Right lobe of liver (tissue), 6 donors: ENCODE measurements at places on chromosomes 3 and 15.

- no peaks in the 10 kb centered on the region for H3K27me3 ChIP-seq
- H3K27ac ChIP-seq, result peak overlapping the region; percentile 29
- peaks cover 28% of the 10 kb centered on the region for H3K4me1 ChIP-seq
- H3K36me3 ChIP-seq, result no peaks in the 10 kb centered on the region
Measured at GRCh38 chr3:188400494-188401243, 246.7 kb downstream of the LPP start.

- no peaks in the 10 kb centered on the region for H3K4me1 ChIP-seq
- H3K27ac ChIP-seq, result no peak overlapping the region
- H3K36me3 ChIP-seq, result no peaks in the 10 kb centered on the region
- H3K4me3 ChIP-seq, result no peak overlapping the region
- H3K27me3 ChIP-seq, result no peaks in the 10 kb centered on the region
- DNase-seq, result no peak
Measured at GRCh38 chr3:59481776-59482400, 432.1 kb upstream of the CFAP20DC start.

DNA sequence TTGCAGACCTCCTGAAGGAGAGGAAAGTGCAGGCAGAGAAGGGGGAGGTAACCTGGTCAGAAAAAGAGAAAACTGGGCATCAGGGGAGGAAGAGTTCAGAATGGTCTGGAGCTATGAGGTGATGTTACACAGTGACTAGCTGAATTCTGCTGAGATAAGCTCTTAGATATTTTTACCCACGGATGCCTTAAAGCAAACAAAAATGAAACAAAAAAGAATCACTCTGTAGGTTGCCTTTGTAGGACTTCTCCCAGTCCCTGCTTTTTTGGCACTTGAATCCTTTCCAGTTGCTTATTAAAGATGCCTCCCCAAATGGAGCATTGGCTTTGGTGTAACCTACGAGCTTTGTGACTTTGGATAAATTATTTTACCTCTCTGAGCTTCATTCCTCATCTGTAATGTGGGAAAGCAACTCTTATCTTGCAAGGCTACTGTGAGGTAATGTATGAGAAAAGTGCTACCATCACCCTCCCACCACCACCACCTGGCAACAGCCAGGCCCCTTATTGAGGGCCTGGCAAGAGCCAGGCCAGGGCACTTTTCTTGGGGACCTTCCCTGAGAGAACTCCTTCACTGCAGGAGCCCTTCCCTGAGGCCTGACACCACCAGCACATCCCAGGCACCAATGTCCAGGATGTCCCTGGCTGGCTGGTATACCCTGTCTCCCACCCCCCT is 2.7 kb downstream of the CCR1 start:
- H3K4me3 ChIP-seq, result no peak overlapping the region
- H3K36me3 ChIP-seq, result no peaks in the 10 kb centered on the region
- H3K4me1 ChIP-seq, result no peaks in the 10 kb centered on the region
- no peak for DNase-seq
- H3K27ac ChIP-seq, result no peak overlapping the region

DNA sequence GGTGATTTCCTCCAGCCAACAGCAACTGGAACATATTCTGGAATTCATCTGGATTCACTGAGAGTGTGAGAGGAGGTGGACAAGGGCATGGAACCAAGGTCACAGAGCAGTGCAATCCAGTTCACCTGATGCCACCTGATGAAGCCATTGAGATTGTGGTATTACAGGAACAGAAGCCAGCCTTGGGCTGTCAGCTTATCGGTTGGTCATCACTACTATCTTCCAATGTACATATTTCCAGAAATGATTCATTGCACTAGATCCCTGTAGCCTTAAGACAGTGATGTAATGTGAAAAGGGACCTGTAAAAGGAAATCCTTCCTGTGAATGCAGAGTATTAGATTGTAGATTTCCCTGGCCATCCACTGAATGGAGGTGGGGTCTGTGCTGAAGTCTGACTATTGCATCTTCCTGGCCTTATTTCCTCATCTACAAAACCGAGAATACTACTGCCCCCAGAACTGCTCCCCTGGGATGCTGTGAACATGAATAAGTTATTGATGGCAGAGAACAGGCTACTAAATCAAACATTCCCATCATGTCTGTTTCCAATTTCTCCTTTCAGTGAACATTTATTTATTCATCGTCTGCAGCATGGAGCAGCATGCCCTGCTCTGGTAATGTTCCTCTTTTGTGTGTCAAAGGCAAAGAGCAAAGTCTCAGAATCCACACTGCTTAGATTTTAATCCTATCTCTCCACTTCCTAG is 47.4 kb upstream of the TPM1 start:
- no peaks in the 10 kb centered on the region for H3K27me3 ChIP-seq
- no peaks in the 10 kb centered on the region for H3K36me3 ChIP-seq
- no peak overlapping the region for H3K4me3 ChIP-seq
- DNase-seq, result no peak
- H3K27ac ChIP-seq, result no peak overlapping the region
- H3K4me1 ChIP-seq, result no peaks in the 10 kb centered on the region

GRCh38 chr3:70736009-70736408 is 423.6 kb upstream of the MDFIC2 start:
- no peak for DNase-seq
- no peaks in the 10 kb centered on the region for H3K36me3 ChIP-seq
- H3K4me3 ChIP-seq, result no peak overlapping the region
- no peaks in the 10 kb centered on the region for H3K4me1 ChIP-seq

DNA sequence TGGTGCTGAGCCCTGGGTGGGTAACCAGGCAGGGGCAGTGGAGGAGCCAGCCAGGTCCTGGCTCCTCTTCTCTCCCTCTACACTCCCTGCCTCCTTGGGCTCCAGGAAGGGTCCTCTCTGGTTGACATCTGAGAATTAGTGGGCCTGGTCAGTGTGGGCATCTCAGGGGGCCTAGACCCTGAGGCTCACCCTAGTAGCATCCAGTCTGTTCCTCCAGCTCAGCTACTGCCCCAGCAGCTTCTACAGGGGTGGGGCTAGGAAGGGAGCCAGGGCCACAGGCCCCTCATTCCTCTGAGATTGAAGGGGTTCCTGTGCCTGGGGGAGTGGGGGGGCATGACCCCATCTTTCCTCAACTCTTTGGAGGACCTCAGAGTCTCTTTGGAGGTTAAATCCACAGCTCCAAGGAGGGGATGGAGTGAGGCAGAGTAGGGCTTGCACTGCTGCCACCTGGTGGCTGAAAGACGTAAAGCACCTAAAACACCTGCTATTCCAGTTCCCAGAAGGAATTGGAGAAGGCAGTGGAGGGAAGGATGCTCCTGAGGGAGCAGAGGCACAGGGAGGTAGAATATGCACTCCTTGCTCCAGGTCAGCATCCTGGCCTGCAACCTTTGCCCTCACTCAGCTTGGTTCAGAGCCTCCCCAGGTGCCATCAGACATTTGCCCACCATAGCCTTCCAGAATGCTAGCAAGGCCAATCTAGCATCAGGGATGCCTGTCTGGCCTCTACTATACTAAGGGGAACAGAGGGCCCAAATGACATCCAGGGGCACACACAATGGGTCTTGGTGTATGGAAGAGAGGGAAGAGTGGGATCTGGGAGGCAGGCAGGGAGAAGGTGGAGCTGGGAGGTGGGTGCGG is 25.1 kb downstream of the C3orf18 start:
- no peak overlapping the region for H3K4me3 ChIP-seq
- H3K36me3 ChIP-seq, result no peaks in the 10 kb centered on the region
- no peak overlapping the region for H3K27ac ChIP-seq
- DNase-seq, result peak; percentile 52
- H3K4me1 ChIP-seq, result no peaks in the 10 kb centered on the region

DNA sequence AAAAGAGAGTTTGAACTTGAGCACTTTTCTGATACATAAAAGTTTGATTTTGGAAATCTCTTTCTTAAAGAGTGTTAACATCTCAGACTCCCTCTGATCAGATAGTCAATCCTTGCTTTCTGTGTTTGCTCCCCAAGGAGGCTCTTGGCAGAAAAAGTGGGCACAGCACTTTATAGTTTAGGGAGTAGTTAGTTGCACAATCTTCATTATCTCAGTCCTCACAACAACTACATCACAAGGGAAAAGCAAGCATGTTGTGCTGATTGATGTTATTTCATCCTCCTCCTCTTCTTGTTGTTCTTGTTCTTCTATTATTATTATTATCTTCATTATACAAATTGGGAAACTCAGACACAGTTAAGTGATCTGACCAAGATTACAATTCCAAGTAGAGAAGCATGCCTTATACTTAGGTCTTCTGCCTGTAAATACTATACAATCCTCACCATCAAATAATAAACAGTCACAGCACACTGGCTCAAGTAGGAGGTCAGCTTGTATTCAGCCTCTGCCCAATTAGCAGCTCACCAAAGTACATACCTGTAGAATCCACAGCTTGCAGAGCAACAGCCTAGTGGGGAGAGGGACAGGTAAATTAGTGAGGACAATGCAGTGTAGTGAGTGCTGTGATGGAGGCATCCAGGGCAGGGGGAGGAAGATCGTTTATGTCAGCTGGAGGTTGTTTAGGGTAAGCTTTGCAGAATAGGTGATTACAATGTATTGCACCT is 304.1 kb upstream of the MME start:
- no peaks in the 10 kb centered on the region for H3K27me3 ChIP-seq
- H3K4me1 ChIP-seq, result no peaks in the 10 kb centered on the region
- no peak overlapping the region for H3K4me3 ChIP-seq

DNA sequence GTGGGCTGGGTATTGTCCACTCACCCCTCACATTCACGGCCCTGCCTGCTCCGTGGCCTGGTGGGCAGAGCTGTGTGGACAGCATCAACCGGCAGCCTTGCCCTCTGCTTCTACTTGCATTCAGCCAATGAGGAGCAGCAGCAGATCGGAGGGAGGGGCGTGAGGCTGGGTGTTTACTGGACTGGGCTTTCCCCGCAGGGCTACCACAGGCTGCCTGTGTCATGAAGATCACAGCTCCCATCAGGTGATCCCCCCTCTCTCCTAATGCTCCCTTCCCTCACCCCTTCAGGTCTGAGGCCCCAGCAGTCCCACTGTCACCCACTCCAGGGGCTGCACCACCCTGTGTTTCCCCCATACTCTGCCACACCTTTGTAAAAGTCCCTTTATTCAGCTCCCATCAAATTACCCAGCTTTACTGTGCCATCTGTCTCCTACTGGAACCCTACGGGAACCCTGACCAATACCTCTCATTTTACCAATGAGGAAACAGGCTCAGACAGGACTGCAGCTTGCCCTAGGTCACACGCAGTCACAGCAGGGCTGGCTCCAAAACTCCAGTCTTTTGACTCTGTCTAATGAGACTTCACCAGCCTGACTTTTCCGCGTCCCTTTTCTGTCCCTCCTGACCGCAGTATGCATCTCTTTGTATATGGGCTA is 81.1 kb downstream of the MEGF11 start:
- H3K4me3 ChIP-seq, result no peak overlapping the region
- H3K36me3 ChIP-seq, result no peaks in the 10 kb centered on the region
- H3K4me1 ChIP-seq, result no peaks in the 10 kb centered on the region
- H3K27me3 ChIP-seq, result no peaks in the 10 kb centered on the region
- no peak overlapping the region for H3K27ac ChIP-seq
- no peak for DNase-seq

- H3K4me3 ChIP-seq, result no peak overlapping the region
- H3K27me3 ChIP-seq, result no peaks in the 10 kb centered on the region
- no peaks in the 10 kb centered on the region for H3K4me1 ChIP-seq
- no peaks in the 10 kb centered on the region for H3K36me3 ChIP-seq
Measured at GRCh38 chr3:135891121-135891520, 74.4 kb upstream of the PPP2R3A start.

DNA sequence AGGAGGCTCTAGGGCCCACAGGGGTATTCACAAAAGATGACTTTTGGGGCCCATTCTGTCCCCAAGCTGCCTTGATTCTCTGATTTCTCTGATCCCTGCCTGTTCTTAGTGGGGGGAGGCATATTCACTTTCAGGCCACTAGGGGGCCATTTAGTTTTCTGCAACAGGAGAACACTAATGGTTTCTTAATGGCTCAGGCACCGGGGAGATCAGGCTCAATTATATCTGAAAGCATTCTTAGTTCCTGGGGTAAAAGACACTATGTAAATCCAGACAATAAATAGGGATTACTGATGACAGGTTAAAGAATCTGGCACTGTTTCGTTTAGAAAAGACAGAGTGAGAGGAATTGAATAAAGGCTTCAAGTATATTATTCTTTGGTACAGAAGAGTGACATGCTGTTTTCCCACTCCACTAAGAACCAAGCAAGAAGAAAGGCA is 2.5 kb upstream of the INAFM2 start:
- no peak overlapping the region for H3K4me3 ChIP-seq
- no peak overlapping the region for H3K27ac ChIP-seq
- no peaks in the 10 kb centered on the region for H3K27me3 ChIP-seq
- DNase-seq, result no peak

GRCh38 chr15:92892201-92892555 is 7.9 kb upstream of the CHD2 start:
- H3K27me3 ChIP-seq, result no peaks in the 10 kb centered on the region
- DNase-seq, result no peak
- no peak overlapping the region for H3K4me3 ChIP-seq
- H3K36me3 ChIP-seq, result peaks cover 60% of the 10 kb centered on the region

DNA sequence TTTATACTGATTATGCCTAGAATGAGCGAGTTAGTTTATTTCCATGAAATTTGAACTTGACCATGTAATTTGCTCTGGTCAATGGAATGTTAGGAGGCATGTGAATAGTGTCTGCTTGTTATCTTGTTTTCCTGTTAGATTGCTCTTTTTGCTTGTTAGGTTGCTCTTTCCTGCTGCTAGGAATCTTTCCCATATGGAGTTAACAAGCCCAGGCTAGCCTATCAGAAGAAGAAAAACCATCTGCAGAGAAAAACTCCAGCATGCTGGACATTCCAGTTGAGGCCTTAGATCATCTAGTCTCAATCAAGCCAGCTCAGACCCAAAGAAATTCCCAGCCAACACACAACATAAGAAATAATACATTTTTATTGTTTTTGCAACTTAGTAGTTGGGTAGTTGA is 470.2 kb upstream of the AGTR1 start:
- H3K36me3 ChIP-seq, result no peaks in the 10 kb centered on the region
- no peak overlapping the region for H3K27ac ChIP-seq
- no peaks in the 10 kb centered on the region for H3K27me3 ChIP-seq
- H3K4me1 ChIP-seq, result no peaks in the 10 kb centered on the region
- no peak overlapping the region for H3K4me3 ChIP-seq

DNA sequence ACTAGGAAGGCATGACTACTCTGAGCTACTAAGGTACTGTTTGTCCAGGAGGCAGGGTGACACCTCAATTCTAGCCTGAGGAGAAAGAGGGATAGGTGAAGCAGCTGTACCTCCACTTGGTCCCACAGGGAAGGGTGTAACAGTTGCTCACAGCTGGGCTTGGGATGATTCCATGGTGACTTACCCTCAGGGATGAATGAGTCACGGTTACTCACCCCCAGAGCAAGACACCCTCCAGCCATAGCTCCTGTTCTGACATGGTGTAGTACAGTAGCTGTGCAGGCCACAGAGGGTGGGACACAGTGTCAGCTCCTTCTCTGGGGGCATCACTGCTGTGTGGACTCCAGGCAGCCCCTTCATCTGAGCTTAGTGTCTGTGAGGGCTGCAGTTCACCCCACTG is 868.6 kb upstream of the SEMA6D start:
- no peaks in the 10 kb centered on the region for H3K27me3 ChIP-seq
- no peak overlapping the region for H3K4me3 ChIP-seq
- no peaks in the 10 kb centered on the region for H3K4me1 ChIP-seq
- H3K36me3 ChIP-seq, result no peaks in the 10 kb centered on the region
- DNase-seq, result no peak
- no peak overlapping the region for H3K27ac ChIP-seq
